ENCODE measurements at places on chromosomes 6 and 20. TPM values are rescaled to one million over a fixed set of nuclear protein-coding genes. Genes with fewer than 3 reads are reported as not detected.

The SSTR4 gene
- not detected for total RNA-seq

DNA sequence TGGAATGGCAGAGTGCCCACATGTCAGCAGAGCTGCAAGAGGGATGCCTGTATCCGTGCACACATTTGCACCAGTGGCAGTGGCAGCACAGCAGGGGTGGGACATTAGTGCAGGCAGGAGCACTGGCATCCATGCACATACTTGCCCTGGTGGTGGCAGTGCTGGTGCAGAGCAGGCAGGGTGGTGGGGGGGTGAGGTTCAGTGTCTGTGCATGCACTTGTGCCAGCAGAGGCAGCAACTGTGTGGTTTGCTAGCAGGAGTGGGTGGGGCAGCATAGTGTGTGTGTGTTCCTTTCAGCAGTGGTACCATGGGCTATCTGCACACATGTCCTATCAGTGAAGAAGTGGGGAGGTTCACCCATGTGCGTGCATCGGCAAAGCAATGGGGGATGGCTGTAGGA, 151.6 kb downstream of the EPM2A start:
- DNase-seq = no peak

DNA sequence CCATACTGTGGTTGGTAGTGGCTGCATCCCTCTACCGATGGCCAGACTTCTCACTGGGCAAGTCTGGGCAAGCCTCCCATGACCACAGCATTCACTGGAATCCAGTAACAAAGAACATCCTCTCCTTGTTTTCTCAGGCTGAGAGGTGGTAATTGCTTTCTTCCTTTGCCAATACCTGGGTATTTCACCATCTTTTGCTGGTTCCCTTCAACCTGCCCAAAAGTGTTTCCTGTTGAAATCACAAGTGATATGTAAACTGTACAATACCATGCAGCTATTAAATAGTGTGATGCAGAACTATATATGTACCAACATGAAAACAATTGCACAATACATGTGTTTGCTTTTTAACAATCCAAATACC, at the start of gene PTCHD4:
PTCHD4 (minus strand) TSS at position 55 of the 364 bp plus-strand sequence. CDS start 42,240 bp downstream, outside the sequence.
- no peak for DNase-seq

DNA sequence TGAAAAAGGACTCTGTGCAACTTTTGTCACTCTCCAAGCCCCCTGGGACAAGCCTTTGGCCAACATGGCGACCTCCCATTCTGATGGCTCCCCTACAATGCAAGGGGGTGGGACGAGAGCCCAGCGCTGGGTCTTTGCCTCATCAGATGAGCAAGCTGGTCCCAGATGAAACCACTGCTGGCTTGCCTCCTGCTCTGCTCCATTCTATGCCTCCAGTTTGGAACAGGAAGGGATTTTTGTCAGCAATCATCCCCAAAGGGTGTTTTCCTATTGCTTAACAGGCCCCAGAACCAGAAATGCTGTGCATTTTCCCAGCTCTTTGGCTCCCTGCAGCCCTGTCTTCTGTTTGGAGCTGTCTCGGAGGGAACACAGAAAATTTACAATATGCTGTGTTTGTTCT, 412.7 kb downstream of the MAFB start:
- no peak for DNase-seq

GRCh38 chr6:53282234-53282633, 66.5 kb downstream of the ELOVL5 start:
- no peak for DNase-seq

- DNase-seq = no peak
Measured at GRCh38 chr6:77019081-77019480, 444.2 kb downstream of the HTR1B start.

DNA sequence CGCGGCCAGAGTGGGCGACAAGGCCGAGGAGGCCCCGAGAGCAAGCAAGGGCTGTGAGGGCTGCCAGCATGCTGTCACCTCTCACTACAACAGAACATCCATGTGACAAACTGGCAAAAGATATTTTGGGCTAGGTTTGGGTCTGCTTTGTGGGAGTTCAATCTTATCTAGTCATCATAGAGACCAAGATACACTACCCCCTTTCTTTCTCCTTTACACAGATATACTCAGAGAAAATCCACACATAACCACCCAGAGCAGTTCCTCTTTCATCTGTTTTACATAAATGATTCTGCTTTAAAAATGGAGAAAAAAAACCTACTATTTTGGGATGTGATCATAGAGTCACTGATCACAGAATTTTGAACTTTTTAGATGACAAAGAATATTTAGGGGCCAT, 16.8 kb downstream of the SOX4 start:
- DNase-seq = no peak

The TRIM27 gene
- total RNA-seq = 25.0 TPM

- DNase-seq = no peak
Measured at GRCh38 chr20:63782051-63782471, 42.5 kb downstream of the SLC2A4RG start.

DNA sequence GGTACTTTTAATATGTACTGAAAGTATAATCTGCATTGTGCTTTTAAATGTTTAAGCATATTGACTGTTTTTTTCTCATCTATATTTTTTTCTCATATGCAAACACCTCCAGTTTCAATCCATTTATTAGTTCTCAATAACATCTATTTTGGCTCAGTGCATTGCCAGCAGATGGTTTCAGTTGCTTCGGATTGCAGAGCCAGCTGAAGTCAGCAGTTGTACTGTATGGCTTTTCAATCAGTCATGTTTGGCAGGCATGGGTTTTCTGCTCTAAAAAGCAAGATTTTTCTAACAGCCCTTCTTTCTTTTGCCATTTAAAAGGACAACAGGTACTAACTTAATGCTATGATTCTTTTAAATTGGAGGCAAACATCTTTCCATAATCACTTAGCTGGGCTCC, 121.2 kb downstream of the CD109 start:
- DNase-seq = no peak

The DZANK1 gene
- total RNA-seq = 5.2 TPM

- DNase-seq = no peak
Measured at GRCh38 chr20:13442986-13443385, 195.7 kb downstream of the TASP1 start.

GRCh38 chr20:3162080-3162611, 2.5 kb upstream of the FASTKD5 start:
- DNase-seq = no peak

DNA sequence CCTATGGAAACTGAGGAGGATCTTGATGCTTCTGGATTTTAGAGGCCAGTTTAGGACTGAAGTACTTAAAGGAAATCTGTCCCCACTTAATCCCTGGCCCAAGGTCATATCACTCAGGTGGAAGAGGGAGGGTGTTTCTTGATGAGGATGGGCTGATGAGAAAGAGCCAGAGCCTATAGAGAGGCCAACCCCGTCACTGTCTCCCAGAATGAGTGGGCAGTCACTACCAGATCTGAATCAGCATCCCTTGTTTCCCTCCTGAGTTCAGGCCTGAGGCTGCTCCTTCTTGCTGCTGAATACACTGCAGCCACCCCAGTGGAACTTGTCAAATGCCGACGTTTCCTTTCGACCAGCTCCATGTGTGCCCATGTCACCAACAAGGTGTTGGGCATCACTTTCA, 14.8 kb downstream of the ARMC12 start:
- DNase-seq = no peak

DNA sequence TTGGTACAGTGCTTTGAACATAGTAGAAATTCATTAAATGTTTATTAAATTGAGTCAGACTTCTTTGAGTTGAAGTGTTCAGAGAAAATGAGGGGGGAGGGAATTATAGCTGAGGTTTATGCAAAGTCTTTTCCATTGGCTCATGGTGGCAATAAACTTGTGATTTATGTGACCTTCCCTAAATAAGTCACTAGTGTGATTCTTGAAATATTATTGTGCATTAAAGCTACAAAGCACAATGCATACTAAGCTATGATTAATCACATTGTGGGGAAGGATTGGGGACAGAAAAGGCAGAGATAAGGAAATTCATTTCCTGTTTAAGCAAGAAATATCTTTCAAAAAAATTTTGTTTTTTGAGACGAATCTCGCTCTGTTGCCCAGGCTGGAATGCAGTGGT, 877.5 kb downstream of the TFAP2A start:
- no peak for DNase-seq

- no peak for DNase-seq
Measured at GRCh38 chr6:16136621-16137450, 8.0 kb downstream of the MYLIP start.

GRCh38 chr6:2078888-2079287, 166.5 kb downstream of the GMDS start:
- DNase-seq = no peak

GRCh38 chr6:97775012-97775411, 492.0 kb upstream of the MMS22L start:
- no peak for DNase-seq

- no peak for DNase-seq
Measured at GRCh38 chr20:62908971-62909791, 17.1 kb downstream of the DIDO1 start.

GRCh38 chr6:41964201-41964887, 22.7 kb upstream of the CCND3 start:
- DNase-seq = no peak

- DNase-seq = no peak
Measured at GRCh38 chr6:3013486-3013885, 13.8 kb downstream of the NQO2 start.

The TNXB gene
- total RNA-seq = 10.5 TPM

GRCh38 chr6:106147476-106147875, 61.3 kb downstream of the PRDM1 start:
- DNase-seq = no peak

The HDGFL1 gene
- total RNA-seq = not detected

DNA sequence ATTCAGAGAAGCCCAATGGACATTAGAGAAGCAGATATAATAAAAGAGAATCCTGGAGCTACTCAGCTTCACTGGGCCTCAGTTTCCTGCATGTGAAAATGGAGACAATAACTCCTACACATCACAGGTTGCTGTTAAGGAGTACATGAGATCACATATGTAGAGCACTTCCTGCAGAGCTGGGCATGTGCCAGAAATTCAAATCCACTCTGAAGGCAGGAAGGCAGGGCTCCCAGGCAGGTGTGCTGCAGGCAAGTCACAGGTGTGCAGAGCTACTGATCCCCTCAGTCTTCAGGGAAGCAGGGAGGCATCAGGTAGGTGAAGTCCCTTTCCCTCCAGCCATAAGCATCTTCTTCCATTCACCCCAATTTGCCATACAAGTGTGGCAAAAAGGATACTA, 48.0 kb downstream of the DST start:
- no peak for DNase-seq

The TRIM31 gene
- 0.23 TPM for total RNA-seq

- DNase-seq = no peak
Measured at GRCh38 chr6:8017705-8018104, 46.5 kb downstream of the BLOC1S5 start.

The COL9A1 gene
- total RNA-seq = not detected

DNA sequence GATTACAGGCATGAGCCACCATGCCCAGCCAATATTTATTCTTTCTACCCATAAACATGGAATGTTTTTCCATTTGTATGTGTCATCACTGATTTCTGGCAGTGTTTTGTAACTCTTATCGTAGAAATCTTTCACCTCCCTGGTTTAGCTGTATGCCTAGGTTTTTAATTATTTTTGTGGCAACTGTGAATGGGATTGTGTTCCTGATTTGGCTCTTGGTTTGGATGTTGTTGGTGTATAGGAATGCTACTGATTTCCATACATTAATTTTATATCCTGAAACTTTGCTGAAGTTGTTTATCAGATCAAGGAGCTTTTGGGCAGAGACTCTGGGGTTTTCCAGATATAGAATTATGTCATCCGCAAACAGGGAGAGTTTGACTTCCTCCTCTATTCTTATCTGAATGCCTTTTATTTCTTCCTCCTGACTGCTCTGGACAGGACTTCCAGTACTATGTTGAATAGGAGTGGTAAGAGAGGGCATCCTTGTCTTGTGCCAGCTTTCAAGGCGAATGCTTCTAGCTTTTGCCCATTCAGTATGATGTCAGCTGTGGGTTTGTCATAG, 198.6 kb downstream of the ZDHHC14 start:
- no peak for DNase-seq

DNA sequence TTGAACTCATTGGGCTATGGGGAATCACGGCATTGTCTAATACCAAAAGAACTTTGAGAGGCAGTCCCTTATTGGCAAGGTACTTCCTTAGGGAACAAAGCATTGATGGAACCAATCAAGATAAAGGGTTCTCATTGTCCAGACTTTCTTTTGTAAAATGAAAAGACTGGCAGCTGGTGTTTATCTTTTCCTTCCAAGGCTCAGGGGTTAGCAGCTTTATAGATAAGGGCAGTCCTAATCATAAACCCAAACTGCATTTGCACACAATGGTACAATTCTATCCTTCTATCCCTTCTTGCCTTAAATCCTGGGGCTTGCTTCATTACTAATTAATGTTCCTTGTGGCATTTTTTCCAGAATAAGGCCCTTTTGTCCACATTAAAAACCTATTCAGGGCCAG, 28.6 kb downstream of the CDK19 start:
- DNase-seq = no peak

GRCh38 chr20:50464026-50464724, 46.0 kb upstream of the PTPN1 start:
- no peak for DNase-seq

The OR11A1 gene
- not detected for total RNA-seq

GRCh38 chr20:58573986-58574385, 58.8 kb upstream of the APCDD1L start:
- DNase-seq = no peak

The AK9 gene
- total RNA-seq = 3.3 TPM

DNA sequence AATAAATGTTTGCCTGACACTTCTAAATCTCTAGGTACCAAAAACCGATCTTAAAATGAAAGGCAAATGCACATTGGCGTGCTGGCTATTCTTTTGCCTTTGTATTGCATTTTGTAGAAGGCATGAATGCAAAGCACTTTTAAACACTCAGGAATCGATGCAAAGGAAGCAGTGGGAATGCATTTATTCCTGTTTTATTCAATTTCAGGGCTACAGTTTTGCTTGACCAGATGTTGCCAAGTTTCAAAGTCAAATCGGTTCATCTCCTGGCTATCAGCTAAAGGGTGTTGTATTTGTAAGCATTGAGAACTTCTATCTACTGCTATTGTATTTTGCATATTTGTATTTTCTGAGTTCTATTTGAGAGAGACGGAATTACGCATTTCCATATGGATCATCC, 659.8 kb upstream of the SLC35B3 start:
- no peak for DNase-seq

DNA sequence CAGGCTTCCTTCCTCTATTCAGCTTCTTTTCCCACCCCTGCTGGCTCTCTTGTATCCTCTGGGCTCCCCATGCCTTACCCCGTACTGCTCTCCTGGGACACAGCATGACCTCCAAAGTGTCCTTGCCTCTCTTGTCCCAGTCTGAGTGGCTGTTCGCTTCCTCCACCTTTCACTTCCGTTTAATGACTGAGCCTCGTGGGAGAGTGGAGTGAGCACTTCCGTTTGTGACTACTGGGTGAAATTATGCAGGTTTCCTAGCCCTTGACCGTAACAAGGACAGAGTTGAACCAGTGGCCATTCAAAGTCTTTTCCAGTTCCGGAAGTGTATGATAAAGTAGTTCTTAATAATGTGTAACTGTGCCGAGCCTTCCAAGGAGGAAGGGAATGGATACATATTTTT, 109.2 kb downstream of the ARID1B start:
- no peak for DNase-seq

The CST4 gene
- not detected for total RNA-seq

The RBBP8NL gene
- 6.2 TPM for total RNA-seq

The GJA10 gene
- total RNA-seq = not detected

The PSORS1C2 gene
- total RNA-seq = not detected

The MRAP2 gene
- total RNA-seq = 1.7 TPM

The ARFGEF3 gene
- total RNA-seq = 1.0 TPM

- no peak for DNase-seq
Measured at GRCh38 chr20:23011008-23011721, 23.9 kb upstream of the SSTR4 start.

The SLC17A2 gene
- total RNA-seq = not detected
